ENCODE measurements at places on chromosomes 7 and 10.

DNA sequence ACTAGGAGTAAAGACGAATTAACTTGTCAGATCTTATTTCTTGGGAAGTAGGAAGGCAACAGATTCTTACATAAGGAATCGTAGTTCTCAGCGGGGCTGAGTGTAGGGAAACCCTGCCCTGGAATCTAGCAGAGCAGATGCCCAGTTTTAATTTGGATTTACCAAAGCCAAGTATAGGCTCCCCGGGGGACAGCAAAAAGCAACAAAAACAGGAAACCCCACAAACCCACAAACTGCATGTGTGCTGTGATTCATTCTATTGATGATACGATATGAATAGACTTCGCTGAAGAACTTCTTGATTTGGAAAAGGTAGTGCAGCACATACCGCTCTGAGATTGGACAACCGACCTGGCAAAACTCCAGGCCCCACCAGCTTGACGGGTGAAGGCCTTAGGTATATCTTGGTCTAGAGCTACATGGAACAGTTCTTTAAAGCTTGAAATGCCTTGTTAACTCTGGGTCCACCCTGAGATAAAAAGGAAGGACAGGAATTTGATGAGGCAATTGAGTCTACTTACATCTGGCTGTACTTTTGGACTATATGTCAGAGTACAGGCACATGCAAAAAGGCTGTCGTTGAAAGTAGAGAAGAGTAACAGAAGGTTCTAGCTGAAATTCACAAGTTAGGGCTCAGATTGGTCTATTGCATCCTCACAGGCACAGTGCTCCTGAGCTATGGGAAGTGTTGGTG, 49.1 kb downstream of the STRA8 start:
- no peak for DNase-seq

DNA sequence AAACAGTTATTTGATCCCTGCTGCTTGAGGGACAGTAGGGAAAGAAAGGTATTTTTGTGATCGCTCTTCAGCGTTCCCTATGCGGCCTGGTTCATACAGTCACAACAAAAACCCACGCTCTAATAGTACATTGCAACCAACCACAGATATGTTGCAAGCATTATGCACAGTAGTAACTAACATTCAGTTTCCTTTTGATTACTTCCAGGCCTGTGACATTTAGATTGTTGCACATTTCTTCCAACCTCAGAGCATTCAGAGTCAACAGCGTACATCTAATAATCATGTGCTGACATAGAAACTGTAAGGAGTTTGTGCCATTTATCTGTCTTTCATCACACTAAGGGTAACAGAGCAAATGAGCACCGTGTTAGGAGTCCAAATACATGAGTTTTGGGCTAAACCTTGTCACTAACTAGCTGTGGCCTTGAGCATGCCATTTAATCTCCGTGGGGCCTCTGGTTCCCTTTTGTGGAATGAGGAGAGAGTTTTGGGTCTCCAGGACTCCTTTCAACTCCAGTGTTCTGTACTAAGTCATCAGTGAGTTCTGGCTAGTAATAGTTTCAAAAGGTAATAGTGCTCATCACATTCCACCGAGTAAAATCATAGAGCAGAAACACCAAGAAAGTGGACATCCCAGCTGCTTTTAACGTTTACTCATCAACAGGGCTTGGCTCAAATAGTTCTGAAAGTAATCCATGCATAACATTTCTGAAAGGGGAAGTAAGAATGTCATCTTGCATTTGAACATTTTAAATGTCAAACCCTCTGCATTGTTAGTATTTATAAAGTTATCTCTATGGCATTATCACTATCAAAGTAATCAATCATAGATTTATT, 99.0 kb upstream of the FZD1 start:
- peak; percentile 58 for DNase-seq

GRCh38 chr7:12066521-12066920, 144.6 kb upstream of the TMEM106B start:
- DNase-seq: no peak

DNA sequence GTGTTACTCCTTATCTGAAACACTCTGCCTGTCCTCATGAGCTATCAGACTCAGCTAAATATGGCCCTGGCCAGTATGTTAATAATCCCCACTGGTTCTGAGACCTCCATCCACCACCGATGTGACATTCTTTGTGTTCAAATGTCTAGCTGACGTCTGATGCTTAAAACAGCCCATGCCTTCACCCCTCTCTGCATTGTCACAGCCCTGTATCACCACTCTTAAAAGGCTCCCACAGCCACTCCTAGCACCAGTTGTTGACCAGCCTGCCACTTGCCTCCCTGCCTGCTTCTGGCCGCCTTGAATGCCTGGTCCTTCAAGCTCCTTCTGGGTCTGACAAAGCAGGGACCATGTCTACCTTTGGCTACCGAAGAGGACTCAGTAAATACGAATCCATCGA, at the start of gene LMOD2:
TSS of gene LMOD2 (plus strand) at position 253 of the 400 bp plus-strand sequence. CDS start at position 351, 98 bp downstream.
- DNase-seq: no peak

- DNase-seq: no peak
Observed at GRCh38 chr7:123538897-123539296, 4.5 kb upstream of the IQUB start.

GRCh38 chr10:49756641-49757040, 5.5 kb downstream of the OGDHL start:
- DNase-seq: no peak

DNA sequence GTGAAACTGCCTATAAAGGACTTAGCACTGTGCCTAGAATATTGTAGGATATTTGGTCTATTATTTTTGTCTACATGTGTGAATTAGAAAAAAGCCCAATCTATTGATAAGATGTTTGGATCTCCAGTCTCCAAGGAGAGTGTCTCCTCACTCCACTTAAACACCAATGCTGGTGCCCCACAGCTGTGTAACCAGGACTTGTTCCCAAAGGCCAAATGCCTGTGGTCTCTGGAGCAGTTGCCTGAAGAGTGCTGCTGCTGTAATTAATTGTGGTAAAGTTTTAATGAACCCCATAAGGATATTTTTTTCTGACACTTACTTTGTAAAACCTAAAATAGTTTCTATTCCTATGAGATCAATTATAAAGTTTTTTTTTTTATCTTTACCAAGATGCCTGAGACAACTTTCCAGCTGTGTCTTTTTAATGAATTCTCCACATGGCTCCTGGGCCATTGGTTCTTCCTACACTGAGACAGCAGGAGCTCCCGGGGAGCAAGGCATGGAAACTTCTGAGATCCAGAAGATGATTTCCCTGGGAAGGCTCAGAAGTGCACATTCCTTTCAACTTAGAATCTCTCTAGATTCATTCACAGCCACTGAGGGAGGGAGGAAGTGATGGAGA, 11.2 kb upstream of the OR2A5 start:
- DNase-seq: no peak

GRCh38 chr7:138105221-138105620, 29.0 kb downstream of the AKR1D1 start:
- no peak for DNase-seq
